ENCODE measurements at places on chromosomes 16 and 17.

DNA sequence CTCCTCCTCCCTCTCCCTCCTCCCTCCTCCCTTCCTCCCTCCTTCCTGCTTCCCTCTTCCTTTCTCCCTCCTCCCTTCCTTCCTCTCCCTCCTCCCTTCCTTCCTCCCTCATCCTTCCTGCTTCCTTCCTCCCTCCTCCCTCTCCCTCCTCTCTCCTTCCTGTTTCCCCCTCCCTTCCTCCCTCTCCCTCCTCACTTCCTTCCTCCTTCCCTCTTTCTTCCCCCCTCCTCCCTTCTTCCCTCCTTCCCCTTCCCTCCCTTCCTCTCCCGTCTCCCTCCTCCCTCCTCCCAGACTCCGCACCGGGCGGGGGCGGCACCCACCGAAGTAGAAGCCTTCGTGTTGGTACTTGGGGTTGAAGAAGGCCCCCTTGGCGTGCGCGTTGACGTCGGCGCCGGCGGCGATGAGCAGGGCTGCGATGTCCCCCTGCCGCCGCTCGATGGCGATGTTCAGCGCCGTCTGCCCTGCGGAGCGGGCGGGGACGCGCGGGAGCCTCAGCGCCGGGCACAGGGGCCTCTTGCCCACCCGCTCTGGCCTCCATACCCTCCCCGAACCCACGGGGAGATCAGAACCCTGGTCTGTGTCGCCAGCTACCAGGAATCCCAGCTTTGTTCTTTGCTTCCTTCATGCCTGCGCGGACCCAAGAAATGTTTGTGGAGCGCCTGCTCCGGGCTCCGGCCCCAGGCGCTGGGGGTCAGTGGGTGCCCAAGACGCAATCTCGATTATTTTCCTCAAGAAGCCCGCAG, 22.2 kb downstream of the TRPV3 start:
- DNase-seq, result peak; percentile 22

- DNase-seq, result peak; percentile 31
These were observed 9.0 kb upstream of the CXCL16 start for GRCh38 chr17:4748686-4749085.

GRCh38 chr17:61584866-61585265, 6.2 kb downstream of the NACA2 start:
- DNase-seq, result no peak

DNA sequence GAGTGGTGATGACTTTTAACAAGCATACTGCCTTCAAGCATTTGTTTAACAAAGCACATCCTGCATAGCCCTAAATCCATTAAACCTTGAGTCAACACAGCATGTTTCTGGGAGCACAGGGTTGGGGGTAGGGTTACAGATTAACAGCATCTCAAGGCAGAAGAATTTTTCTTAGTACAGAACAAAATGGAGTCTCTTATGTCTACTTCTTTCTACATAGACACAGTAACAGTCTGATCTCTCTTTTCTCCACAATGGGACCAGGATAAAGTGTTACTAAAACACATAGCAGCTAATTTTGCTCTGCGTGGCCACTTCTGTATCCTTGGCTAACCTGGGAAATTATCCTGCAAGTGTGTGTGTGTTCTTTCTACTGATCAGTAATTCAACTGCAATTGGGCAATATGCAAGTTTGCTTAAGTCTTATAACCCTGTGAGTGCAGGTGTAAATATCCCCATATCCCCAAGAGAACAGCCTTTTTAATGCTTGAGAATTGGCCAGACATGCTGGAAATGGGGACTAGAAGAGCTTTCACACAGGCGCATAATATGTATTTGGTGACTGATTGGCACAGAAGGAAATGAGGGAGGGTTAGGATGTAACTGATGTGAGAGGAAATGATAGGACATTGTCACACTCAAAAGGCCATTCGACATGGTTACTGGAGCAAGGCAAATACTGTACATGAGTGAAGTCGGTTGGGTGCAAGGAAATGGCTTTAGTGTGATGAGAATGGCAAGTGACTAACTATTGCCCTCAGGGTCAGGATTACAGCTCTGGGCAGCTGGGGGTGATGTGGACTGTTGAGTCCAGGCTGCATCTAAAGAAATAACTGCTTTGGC, 10.8 kb upstream of the ANKS4B start:
- no peak for DNase-seq

DNA sequence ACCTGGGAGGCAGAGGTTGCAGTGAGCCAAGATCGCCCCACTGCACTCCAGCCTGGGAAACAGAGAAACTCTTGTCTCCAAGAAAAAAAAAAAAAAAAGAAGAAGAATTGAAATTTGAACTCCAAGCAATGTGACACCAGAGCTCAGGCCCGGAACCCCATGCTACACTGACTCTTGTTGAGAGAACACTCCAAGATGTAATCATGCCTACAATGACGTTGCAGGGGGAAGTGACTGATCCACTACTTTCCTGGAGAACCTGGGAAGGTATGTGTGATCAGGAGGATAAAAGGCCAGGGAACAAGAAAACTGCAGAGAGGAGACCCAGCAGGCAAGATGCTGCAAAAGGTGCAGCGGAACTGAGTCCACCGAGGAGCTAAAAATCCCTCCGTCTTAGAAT, 57.9 kb downstream of the ADCY9 start:
- no peak for DNase-seq

DNA sequence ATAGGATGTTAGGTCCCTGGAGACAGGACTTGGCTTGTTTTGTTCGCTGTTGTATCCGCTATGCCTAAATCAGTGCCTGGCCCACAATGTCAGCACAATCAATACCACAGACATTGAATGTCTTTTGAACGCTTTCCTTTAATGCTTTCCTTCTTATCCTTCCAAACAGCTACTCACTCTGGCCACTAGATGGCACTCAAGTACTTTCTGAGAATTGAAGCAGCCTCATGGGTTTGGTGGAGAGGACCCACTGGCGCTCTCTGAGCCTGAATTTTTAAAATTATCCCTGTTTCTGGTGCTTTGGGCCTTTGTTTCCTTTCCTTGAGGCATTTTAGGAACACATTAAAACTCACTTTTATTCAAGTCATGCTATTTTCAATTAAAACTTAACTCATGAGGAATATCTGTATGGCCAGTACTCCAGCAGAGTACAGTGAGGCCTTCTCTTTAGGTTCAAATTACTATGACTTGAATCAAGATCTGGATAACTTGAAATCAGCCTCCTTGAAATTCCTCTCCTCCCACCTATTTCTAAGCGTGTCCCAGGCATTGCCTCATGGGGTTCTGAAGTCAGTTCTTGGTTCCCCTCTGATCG, 3.2 kb upstream of the NLRP1 start:
- DNase-seq, result peak; percentile 91

DNA sequence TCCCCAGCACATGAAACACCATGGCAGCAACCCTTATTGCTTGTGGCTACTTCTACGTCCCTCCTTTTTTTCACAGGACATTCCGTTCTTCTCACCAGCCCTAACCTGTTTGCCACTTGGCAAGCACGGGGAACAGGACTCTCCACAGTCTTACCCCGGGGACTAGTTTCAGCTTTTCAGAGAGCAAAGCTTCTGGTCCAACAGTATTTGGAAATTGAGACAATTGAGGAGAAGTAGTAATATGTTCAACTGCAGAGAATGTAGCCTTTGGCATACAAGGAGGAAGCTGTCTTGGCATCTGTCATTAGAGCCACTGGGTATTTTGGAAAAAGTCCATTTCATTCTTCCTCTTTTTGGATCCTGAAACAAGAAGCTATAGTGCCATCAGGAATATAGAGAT, 65.7 kb downstream of the MAP2K6 start:
- peak; percentile 84 for DNase-seq

- DNase-seq, result peak; percentile 56
These were observed at the start of gene ZNF629 for GRCh38 chr16:30786936-30787612. TSS of gene ZNF629 (minus strand) at chr16:30787205. CDS start at chr16:30784482, 2,723 bp downstream.

DNA sequence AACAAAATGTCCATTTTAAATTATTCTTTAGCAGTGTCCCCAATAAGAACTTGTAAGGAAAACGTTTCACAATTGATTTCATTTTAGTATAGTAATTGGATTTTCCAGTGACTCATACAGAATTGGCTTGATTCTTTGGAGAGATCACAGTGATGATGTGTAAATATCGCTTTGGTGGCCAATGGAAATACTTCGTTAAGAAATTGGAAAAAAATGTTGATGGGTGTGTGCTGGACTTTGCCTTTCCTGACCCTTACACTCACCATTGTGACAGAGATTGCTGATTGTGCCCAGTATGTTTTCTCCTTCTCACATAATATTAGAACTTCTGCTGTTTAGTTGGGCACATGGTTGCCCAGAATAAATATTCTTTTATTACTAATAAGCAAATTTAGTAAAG, 7.4 kb upstream of the EFCAB13 start:
- peak; percentile 93 for DNase-seq

- no peak for DNase-seq
These were observed 263.6 kb upstream of the DYNLRB2 start for GRCh38 chr16:80277182-80277581.

GRCh38 chr16:9843424-9844018, 338.7 kb downstream of the GRIN2A start:
- no peak for DNase-seq

- DNase-seq, result peak; percentile 24
These were observed 2.6 kb downstream of the GIT1 start for GRCh38 chr17:29586676-29587469.

DNA sequence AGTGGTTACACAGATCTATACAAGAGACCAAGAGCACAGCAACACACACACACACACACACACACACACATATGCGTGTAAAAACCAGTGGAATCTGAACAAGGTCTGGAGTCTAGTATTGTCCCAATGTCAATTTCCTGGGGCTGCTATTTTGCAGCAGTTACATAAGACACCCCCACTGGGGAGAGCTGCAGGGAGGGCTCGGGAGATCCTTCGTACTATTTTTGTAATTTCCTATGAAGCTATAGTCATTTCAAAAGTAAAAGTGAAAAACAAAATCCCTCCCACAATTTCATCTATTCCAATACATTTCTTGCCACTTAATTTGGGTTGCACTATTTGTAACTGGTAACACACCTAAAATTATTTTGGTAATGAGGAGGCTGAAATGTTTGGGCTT, 68.5 kb downstream of the C16orf95 start:
- DNase-seq, result no peak

GRCh38 chr17:37789771-37790541, 45.1 kb upstream of the HNF1B start:
- no peak for DNase-seq

- no peak for DNase-seq
These were observed 27.4 kb downstream of the IQCK start for GRCh38 chr16:19745286-19746010.

DNA sequence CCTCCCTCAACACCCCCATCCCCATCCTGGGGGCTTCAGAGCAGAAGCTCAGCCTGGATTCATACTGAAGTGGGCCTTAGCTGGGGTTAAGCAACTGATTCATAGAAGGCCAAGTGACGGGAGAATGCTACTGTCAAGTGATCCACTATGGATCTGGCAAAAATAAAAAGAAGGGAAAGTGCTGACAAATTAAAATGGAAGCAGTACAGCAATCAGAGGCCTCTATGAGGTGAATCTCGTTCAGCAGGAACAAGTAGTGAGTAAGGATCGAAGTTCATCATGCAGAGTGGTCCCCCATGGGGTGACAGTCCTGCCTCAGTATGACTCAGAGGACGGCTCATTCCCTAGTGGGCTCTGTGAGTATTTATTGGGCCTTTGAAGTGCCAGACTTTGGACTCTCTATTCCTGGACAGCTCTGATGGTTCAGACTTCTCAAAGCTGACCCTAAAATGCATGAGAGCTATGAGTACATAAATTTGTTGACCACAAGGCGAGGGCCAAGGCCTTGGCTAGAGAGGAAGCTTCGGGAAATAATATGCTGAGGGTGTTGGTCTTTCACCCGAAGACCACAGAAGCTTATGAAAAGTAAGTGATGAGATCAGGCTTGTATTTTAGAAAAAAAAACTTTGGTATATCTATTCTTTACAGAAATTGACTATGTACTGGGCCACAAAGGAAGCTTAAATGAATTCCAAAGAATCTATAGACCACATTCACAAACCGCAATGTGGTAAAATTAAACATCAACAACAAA, 5.3 kb upstream of the NSMCE1 start:
- DNase-seq, result peak; percentile 68

GRCh38 chr17:31392856-31393748, 1.6 kb downstream of the RAB11FIP4 start:
- no peak for DNase-seq

GRCh38 chr16:65059406-65059980, 62.4 kb downstream of the CDH11 start:
- no peak for DNase-seq

GRCh38 chr16:55756963-55757362, 75.9 kb downstream of the CES1 start:
- peak; percentile 60 for DNase-seq

GRCh38 chr17:80858301-80859001, 133.2 kb upstream of the CHMP6 start:
- DNase-seq, result no peak

GRCh38 chr16:84015399-84015798, 27.2 kb downstream of the SLC38A8 start:
- DNase-seq, result no peak

DNA sequence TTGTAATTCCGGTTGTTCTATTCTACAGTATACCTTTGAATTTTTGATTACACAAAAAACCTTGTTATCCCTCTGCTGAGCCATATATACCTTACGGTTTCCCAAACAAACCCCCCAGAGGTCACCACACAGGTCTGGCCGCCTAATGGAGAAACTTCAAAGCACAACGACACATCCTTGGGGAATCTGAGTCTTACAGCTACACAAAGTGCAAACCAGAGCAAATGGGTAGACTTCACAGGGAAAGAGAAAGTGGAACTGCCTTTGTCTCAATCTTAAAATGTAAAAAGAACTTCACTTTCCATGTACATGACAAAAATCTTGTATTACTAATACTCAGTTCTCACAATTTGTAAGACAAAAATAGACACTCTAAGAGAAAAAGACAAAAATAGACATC, 2.7 kb downstream of the FBXO31 start:
- no peak for DNase-seq

- no peak for DNase-seq
These were observed 67.1 kb downstream of the VPS53 start for GRCh38 chr17:647324-648197.

- no peak for DNase-seq
These were observed 189.8 kb upstream of the AXIN2 start for GRCh38 chr17:65751263-65751662.

DNA sequence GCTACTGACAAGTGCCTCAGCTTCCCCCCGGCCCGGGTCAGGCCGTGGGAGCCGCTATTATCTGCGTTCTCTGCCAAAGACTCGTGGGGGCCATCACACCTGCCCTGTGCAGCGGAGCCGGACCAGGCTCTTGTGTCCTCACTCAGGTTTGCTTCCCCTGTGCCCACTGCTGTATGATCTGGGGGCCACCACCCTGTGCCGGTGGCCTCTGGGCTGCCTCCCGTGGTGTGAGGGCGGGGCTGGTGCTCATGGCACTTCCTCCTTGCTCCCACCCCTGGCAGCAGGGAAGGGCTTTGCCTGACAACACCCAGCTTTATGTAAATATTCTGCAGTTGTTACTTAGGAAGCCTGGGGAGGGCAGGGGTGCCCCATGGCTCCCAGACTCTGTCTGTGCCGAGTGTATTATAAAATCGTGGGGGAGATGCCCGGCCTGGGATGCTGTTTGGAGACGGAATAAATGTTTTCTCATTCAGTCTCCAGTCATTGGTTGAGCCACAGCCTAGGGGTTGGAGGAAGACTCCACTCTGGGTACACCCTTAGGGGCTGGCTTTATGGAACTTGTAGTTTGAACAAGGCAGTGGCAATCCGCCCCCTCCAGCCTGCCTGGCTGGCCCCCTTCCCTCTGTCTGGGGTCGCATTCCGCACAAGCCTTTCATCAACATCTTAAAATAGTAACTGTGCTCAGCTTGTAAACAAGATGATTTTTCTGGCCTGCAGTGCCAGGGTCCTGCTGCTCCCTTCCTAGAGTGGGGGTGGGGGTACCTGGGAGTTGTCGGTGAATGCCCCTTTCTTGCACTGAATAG, 4.1 kb downstream of the SYNGR2 start:
- peak; percentile 83 for DNase-seq

GRCh38 chr17:59811209-59811608, 81.5 kb downstream of the TUBD1 start:
- no peak for DNase-seq
